ENCODE measurements at places on chromosomes 6 and 20.
A peak's percentile ranks its signal among the peaks of the same experiment; 100 is the strongest.

DNA sequence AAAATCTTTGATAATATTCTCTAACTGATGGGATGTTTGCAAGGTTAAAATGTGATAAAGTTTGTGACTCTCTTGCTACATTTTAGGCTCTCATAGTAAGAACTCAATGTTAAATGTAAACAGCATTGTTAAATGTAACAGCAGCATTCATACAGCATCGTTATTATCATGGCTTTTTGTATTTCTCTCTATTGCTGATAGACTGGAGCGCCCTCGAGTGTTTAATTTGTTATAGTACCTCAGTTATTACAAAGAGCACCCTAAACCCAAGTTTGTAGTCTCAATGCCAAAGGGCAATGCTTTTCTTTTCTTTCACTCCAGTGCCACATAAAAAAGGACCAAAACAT is 14.9 kb upstream of the TTPAL start:
- no peak for DNase-seq

DNA sequence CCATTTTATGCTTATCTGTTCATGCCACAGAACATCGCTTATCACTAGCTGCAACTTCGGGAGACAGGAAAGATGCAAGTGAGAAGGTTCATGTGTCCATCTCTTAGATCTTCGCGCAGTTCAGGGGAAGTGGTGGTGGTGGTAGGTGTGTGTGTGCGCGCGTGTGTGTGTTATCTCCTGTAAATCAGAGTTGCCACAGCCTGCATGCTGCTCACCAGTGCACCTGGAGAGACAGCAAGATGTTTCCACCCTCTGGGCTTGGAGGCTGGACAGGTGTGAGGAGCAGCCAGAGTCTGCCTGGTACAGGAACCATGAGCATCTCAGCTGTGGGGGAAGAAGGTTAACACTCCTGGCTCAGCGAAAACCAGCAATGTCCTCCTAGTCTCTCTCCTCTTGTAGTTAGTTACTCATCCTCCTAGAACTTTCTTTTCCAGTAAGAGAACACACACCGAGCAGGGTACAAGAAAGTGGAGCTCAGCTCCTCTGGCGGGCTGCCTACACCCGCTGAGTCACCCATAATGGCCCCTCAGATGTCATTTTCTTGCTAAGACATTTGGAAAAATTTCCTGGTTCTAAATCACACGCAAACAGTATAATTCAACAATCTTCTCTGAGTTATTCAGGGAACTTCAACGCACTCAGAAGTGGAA is 5.1 kb upstream of the TUBB1 start:
- no peak for DNase-seq

- peak; percentile 31 for DNase-seq
Observed at GRCh38 chr6:13248053-13248452, 80.3 kb downstream of the TBC1D7 start.

DNA sequence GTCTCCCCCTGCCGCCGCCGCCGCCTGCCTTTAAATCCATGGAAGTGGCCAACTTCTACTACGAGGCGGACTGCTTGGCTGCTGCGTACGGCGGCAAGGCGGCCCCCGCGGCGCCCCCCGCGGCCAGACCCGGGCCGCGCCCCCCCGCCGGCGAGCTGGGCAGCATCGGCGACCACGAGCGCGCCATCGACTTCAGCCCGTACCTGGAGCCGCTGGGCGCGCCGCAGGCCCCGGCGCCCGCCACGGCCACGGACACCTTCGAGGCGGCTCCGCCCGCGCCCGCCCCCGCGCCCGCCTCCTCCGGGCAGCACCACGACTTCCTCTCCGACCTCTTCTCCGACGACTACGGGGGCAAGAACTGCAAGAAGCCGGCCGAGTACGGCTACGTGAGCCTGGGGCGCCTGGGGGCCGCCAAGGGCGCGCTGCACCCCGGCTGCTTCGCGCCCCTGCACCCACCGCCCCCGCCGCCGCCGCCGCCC is 474 bp downstream of the CEBPB start:
- no peak for DNase-seq

GRCh38 chr6:148867862-148868261 is 121.0 kb downstream of the UST start:
- DNase-seq = no peak

DNA sequence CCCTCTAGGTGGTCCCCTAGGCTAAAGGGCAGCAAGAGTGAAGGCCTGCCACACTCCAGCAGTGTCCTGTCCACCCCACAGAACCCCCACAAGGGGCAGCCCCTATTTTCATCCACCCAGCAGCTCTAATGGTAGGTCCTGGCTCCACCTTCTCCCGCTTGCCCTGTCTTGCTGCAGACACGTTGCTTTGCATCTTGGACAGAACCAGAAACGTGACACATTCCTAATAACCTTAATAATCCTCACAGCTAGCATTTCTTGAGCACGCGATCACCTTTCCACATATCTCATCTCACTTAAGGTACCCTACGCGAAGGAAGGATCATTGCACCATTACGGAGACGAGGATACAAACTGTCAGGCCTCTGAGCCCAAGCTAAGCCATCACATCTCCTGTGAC is 11.7 kb upstream of the SLC22A23 start:
- no peak for DNase-seq

DNA sequence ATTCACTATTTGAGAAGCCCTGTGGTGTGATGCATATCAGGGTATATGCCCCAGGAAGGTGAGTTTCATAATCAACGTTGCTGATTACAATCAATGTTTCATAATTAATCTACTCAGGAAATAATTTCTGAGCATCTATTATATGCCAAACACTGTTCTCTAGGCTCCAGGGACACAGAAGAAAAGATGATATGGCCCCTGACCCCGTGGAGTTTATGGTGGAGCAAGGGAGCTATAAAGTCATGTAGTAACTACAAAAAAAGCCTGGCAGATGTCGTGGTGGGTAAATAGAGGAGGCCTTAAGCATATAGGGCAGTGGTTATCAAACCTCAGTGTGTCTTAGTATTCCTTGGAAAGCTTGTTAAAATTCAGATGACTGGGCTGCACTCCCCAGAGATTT is 40.1 kb upstream of the BCAS1 start:
- no peak for DNase-seq

GRCh38 chr20:32040142-32040953 is 11.7 kb upstream of the HCK start:
- no peak for DNase-seq

- DNase-seq = peak; percentile 37
Observed at GRCh38 chr6:83417880-83418663, 12.8 kb downstream of the ME1 start.

GRCh38 chr6:134026597-134026996 is 25.8 kb downstream of the SLC2A12 start:
- DNase-seq = no peak

GRCh38 chr20:31934968-31935764 is 16.7 kb downstream of the PDRG1 start:
- DNase-seq = no peak

- no peak for DNase-seq
Observed at GRCh38 chr6:151240791-151241642, 1.2 kb downstream of the AKAP12 start.

DNA sequence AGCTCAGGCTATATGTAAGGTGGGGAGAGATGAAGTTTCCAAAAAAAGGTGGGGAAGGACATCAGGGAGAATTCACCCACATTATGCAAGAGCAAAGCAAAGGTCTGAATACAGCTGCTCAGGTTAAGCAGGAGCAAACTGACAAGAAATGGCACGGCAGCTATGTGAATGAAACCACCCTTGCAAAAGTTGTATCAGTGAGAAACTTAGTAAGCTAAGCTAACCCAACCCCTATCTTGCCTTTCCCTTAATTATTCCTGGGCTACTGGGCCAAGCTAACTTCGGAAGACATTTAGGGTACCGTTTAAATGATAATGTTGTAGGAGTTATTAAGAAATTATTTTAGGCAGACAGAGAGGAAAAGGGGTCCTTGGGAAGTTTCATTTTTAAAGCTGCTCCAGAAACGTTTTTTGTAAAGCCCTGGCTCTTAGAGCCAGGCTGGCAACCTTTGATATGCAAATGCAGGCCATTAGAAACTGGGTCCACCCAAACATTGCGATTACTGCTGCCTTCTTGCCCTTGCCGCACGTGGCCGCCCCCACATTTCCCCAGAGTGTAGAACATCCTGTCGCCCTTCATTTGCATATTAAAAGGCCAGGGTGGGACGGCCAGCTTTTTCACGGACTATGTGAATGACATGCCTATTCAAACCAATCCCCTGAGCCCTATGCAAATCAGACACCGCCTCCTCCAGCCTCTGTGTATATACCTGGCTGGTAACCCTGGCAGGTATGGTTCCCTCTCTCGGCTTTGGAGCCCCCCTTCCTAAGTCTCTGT is 60.5 kb upstream of the SAMD5 start:
- no peak for DNase-seq

- no peak for DNase-seq
Observed at GRCh38 chr20:53530440-53530839, 63.2 kb downstream of the ZNF217 start.

DNA sequence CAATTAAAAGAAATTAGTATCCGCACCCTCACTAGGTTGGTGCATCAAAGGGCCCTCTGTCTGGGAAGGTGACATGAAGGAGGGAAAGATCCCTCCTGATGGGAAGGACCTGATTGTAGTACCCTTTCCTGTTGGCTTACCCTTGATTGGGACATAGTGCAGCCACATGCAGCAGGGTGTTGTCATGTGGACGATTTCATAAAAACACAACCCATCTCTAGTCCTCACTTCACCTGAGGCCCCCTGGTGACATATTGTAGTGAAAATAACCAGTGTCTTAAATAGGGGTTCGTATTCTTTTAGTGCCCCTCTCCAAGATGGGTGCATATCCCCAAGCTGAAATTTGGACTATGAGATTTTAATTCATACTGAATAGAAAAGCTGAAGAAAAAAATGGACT is 97.3 kb downstream of the SLX4IP start:
- DNase-seq = no peak

GRCh38 chr6:148538261-148539190 is 195.9 kb downstream of the SASH1 start:
- no peak for DNase-seq

- DNase-seq = peak; percentile 90
Observed at GRCh38 chr20:10902576-10903282, 228.9 kb upstream of the JAG1 start.

GRCh38 chr20:36268440-36269342 is 32.4 kb downstream of the AAR2 start:
- no peak for DNase-seq

DNA sequence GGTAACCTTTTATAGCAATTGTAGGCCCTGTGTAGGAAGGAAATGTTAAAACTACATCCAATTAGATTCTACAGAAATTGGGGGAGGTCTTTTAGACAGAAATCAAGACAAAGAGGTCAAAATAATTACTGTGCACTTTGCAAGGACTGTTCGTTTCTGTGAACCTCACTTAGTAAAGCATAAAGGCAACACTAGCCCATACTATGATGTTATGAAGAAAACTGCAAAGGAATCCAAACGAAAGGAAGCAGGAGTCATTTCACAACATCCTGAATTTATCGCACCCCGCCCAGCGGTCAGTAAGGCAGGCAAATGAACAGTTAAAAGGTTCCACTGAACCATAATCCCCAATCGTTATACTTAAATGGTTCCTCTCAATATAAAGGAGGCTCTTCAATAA is 429.5 kb upstream of the ARID1B start:
- no peak for DNase-seq

- DNase-seq = no peak
Observed at GRCh38 chr6:105648276-105648675, 245.4 kb upstream of the PREP start.

GRCh38 chr6:158068893-158069799 is 87.5 kb downstream of the SYNJ2 start:
- no peak for DNase-seq

- no peak for DNase-seq
Observed at GRCh38 chr6:137761072-137761471, 106.0 kb upstream of the TNFAIP3 start.

GRCh38 chr6:37516076-37516919 is 16.6 kb upstream of the CCDC167 start:
- DNase-seq = no peak

- DNase-seq = no peak
Observed at GRCh38 chr20:2705931-2706645, 13.5 kb downstream of the EBF4 start.

- no peak for DNase-seq
Observed at GRCh38 chr6:125154761-125155135, 1.2 kb downstream of the TPD52L1 start.

GRCh38 chr6:41321183-41321582 is 14.2 kb upstream of the NCR2 start:
- no peak for DNase-seq

GRCh38 chr20:61416546-61416945 is 164.5 kb downstream of the CDH4 start:
- no peak for DNase-seq

GRCh38 chr6:67643281-67643680 is 991.8 kb upstream of the ADGRB3 start:
- DNase-seq = no peak

GRCh38 chr6:5525209-5525608 is 263.9 kb downstream of the FARS2 start:
- peak; percentile 83 for DNase-seq

- no peak for DNase-seq
Observed at GRCh38 chr6:167091026-167091804, 31.7 kb upstream of the CCR6 start.

GRCh38 chr6:154360476-154360875 is 3.9 kb upstream of the IPCEF1 start:
- no peak for DNase-seq

DNA sequence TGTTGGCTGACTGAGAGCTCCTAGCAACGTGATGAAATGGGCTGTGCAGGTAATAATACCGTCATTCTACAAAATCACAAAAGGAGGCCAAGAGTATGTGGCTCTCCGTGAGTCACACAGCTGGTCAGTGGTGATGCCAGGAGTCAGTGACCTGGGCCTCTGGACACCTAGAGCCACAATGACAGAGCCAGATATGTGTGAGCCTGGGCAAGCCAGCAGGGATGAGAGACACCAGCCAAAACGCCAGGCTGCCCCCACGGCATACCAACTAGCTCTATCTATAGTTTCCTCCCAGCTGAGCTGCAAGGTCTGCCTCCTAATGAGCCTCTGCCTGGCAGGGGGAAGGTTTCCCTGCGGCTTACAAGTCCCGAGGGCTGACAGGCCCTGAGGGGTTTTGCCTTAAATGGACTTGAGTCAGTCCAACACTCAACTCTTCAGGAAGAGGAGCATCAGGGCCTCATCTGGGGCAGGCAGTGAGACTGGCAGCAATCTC is 70.0 kb downstream of the CPNE5 start:
- DNase-seq = no peak

GRCh38 chr20:41989935-41990635 is 371.9 kb upstream of the CHD6 start:
- no peak for DNase-seq

GRCh38 chr6:137166247-137167098 is 7.0 kb downstream of the IL22RA2 start:
- no peak for DNase-seq

GRCh38 chr6:144931172-144932035 is 646.3 kb downstream of the UTRN start:
- DNase-seq = no peak

DNA sequence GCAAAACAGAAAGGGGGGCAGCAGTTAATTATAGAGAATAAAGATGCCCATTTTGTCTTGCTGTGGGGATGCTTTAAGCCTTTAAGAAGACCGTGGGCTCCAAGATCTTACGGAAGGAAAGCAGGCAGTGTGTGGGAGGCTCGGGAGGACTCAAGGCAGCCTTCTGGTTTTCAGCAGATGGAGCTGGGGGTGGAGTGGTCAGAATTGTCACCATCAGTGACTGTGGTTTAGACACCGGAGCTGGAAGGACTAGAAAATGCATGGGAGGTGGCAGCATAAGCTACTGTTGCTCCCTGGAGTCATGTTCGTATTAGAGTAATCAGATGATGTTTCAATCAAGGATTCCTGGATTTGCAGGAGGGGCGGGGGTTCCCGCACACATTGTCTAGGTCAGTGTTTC is 3.7 kb downstream of the PHACTR1 start:
- no peak for DNase-seq

GRCh38 chr6:46850792-46851191 is 57.6 kb downstream of the MEP1A start:
- no peak for DNase-seq

Data from AG09309 (cell line).